ENCODE measurements at places on chromosomes 7 and 10.

DNA sequence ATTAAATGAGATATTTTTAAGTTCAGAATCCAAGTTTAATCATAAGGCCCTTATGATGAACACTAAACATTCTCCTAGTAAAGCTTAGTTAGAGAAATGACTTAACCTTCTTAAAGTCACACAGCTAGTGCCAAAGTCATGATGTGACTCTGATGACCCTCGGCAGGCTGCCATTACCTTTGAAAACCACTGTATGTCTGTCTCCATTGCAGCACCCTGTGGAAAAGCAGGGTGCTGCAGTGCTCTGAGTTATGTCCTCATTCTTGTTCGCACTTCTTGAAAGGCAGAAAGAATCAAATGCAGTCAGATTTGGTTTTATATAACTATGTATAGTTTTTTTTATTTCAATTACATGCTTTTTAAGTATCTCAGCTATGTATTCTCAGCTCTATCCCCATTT is 105.0 kb downstream of the PHTF2 start:
- DNase-seq = no peak

DNA sequence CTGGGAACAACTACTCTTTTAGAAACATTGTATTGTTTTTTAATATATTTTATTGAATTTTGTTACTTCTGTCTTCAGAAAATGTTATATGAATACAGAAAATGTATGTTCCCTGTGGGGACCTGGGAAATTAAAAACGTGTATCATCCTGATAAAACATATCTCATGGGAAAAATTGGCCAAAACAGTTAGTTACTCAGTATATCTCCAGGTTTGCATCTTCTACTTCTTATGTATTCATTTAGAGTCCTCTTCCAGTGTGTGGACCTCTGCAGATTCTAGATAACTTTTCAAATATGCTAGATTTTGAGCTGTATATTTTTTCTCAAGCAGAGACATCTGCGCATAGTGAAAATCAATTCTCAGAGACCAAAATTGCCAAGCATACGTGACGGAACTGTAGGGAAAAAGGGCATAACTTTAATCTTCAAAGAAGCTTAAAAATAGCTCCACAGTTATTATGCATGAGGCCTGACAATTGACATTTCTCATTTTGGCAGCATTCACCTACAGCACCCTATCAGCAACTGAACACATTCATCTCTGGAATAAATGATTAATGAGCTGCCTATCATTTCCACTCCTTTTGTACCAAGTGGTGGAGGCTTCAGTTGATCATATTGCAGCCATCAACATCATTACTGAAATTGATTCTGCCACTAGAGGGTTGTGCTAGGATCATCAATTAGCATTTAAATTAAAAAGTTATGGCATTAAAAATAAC is 26.4 kb upstream of the UMAD1 start:
- no peak for DNase-seq

GRCh38 chr10:33046792-33047191 is 88.8 kb upstream of the ITGB1 start:
- DNase-seq = no peak

DNA sequence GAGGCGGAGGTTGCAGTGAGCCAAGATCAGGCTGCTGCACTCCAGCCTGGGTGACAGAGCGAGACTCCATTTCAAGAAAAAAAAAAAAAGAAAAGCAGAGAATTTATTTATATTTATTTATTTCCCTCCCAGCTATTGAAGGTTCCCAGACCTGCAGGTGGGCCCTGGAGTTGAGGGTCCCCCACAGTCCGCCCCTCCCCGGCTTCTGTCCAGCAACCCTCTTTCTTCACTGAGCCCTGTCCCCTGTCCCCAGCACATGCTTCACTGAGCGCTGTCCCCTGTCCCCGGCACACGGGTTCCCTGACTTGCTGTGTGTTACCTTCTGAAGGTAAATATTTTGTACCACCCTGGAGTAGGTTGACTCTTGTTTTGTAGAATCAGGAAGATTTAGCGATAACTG is 301.7 kb upstream of the PITRM1 start:
- no peak for DNase-seq

DNA sequence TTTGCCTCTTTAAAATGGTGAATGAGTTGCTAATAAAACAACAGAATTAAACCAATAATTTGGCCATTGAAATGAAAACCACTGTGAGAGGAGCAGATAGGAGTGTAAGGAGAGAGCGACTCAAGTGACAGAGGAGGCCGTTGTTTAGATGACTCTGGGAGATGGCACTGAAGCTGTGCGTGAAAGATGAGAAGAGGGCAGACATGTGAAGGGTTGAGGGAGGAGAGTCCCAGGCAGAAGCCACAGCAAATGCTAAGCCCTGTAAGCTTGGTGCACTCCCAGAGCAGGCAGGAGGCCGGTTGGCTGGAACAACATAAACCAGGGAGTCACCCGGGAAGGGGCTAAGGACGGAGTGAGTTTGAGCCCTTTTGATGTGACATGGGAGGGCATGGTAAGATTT is 814 bp upstream of the OPALIN start:
- no peak for DNase-seq

- no peak for DNase-seq
Measured at GRCh38 chr7:33952824-33953223, 47.5 kb downstream of the BMPER start.

DNA sequence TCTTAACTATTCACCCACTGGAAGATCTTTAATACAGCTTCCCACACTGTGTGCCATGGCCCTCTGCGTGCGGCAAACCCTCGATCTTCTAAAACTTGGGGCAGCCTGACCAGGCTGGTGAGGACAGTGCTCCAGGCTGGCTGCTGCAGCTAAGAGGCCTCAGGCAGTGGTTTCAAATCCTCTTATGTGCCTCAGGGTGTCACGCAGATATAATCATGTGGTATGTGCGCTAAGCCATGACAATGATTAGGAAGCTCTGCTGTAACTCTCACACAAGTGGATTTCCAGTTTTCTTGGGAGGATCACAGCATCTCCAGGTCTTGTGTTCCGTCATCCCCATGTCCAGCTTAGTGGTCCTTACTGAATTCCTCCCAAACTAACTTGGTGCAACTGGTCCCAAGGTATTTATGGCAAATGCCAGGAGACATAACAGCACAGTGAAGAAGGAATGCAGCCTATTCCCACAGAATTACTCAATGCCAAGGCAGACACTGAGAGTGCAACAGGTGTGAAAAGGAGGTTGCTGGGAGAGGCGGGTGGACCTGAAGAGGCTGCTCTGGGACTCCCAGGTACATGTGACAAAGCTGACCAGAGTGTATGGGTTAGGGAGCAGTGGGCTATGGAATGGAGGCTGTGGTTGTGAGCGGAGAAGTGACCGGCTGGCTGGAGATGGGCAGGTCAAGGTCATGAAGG is 2.3 kb downstream of the HPS1 start:
- DNase-seq = no peak

GRCh38 chr7:97001656-97002554 is 3.4 kb upstream of the DLX6 start:
- DNase-seq = no peak

GRCh38 chr7:135385209-135385608 is 124.7 kb downstream of the CNOT4 start:
- no peak for DNase-seq

DNA sequence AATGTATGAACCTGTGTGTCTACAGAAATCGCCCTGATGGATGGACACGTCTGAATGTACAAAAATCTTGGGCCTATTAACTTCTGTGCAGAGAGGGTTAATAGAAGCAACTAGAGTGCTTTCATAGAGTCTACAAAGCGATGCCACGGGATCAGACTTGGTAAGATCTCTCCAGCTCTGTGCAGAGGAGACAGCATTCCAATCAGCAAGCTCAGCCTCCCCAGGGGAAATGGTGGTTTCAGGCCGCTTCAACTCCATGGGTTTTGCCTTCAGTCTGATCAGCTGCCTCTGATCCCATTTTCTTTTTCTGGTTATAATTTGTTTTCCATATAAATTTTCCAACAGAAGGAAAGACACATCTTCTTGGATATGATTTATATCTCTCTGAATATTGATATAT is 35.1 kb upstream of the COBL start:
- DNase-seq = no peak

DNA sequence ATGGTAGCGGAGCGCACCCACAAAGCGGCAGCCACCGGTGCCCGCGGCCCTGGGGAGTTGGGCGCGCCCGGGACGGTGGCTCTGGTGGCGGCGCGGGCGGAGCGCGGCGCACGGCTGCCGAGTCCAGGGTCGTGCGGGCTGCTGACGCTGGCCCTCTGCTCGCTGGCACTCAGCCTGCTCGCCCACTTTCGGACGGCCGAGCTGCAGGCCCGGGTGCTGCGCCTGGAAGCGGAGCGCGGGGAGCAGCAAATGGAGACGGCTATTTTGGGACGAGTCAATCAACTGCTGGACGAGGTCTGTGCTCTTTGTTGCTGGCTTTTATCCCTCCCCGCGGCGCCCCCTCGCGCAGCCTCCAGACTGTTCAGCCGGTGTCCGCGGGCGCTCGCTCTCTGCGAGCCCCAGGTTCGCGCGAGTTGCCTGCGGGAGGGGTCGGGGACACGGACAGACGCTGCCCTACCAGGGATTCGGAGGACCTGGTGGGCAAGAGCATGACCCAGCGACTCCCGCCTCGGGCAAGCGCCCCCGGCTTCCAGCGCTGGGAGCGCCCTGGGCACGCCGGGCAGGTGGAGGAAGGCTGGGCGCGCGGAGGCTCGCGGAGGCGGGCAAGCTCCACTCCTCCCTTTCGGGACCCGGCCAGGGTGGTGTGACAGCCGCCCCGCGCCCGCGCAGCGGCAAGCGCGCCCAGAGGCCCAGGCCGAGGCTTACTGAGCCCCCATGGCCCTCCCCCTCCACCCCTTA is 887 bp downstream of the COL13A1 start:
- no peak for DNase-seq

DNA sequence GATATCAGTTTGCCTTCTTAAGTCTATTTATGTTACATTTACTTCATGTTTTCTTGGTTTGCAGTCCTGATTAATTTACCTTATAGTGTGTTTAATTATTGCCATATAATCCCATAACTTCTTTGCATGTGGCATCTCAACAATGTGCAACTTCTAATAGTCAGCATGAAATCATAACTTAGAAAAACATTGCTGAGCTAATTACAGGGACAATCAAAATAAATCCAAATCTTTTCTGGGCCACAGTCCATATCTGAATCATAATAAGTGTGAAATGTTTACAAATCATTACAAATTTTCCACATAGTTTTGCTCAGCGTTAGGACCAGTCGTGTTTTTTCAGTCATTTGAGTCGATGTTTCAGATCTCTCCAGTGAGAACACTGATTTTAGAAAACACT is 29.1 kb upstream of the CABCOCO1 start:
- DNase-seq = no peak

DNA sequence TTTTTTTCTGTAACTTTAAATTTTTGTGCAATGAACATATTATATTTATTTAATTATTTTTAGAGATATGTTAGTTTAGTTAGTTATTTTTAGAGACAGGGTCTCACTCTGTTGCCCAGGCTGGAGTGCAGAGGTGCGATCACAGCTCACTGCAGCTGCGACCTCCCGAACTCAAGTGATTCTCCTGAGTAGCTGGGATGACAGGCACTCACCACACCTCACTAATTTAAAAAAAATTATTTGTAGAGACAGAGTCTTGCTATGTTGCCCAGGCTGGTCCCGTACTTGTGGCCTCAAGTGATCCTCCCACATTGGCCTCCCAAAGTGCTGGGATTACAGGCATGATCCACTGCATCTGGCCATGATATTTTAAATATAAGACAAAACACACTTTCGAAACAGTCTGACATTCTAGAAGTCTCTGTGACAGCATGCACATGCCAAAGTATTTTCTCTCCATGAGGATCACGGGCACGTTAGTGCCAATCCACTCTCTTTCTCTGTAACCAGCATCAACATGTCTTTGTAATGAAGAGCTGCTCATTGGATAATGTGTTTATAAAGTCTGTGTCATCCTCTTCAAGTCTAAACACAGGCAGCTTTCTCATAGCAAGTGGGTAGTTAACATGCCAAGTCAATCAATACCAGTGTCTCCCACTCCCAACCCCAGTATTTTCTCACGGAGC is 137.4 kb downstream of the GLI3 start:
- no peak for DNase-seq

GRCh38 chr7:29965030-29965429 is 24.6 kb downstream of the SCRN1 start:
- no peak for DNase-seq

DNA sequence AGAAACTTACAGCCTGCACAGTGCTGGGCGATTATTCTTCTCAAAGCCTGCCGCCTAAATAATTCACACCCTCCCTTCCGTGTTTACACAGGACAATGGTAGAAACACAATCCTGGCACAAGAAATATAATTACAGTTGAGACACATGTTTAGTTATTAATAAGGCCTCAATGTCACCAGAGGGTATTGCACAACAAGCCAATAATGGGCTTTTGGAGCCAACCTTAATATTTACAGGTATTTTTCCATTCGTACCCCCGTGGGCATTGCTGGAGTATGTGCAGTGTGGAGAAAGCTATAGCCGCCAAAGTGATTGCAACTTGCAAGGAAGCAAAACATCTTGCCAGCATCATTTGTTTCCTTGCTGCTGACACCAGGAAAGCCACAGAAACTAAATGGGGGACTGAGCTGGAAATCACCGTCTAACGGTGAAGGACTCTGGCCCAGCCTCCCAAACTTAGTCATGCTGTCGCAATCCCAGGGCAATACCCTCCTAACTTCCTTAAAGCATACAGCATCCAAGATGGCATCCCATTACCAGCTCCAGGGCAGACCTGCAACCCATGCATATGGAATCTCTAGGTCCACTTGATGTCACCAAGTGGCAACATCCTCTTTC is 8.6 kb downstream of the CALN1 start:
- DNase-seq = no peak

GRCh38 chr7:35379481-35379880 is 125.6 kb upstream of the TBX20 start:
- no peak for DNase-seq

GRCh38 chr10:3740157-3740871 is 44.7 kb downstream of the KLF6 start:
- DNase-seq = no peak

DNA sequence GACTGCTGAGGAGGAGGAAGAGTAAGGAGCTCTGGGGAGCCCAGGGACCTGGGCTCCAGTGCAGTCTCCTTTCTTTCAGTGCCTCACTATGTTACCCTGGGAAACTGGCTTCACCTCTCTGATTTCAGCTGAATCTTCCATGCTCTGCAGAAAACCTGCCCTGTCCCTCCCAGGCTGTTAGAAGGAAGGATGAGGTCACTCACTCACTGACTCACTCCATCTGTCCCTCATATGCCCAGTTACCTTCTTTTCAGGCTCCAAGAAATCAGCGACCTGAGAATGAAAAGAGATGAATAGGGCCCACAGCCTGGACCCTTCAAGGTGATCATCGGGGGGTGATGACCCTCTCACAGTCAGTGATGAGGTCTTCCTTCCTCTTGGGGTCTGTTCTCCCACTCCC is 481 bp downstream of the SFTPA2 start:
- no peak for DNase-seq

Measured in forelimb muscle (tissue), 1 donor.